ENCODE measurements at places on chromosomes 12 and 14.
A peak's percentile ranks its signal among the peaks of the same experiment; 100 is the strongest.

- no peak for DNase-seq
These were observed 23.4 kb downstream of the DLK1 start for GRCh38 chr14:100749967-100750597.

DNA sequence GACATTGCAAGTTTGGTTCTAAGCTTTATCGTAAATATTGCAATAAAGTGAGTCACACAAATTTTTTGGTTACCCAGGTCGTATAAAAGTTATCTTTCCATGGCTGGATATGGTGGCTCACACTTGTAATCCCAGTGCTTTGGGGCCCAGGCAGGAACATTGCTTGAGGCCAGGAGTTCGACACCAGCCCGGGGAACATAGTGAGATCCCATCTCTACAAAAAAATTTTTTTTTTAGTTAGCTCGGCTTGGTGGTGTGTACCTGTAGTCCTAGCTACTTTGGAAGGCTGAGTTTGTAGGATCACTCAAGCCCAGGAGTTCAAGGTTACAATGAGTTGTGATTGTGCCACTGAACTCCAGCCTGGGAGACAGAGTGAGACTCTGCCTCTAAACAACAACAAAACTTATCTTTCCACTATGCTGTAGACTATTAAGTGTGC is 24.4 kb downstream of the PRORP start:
- no peak for DNase-seq

DNA sequence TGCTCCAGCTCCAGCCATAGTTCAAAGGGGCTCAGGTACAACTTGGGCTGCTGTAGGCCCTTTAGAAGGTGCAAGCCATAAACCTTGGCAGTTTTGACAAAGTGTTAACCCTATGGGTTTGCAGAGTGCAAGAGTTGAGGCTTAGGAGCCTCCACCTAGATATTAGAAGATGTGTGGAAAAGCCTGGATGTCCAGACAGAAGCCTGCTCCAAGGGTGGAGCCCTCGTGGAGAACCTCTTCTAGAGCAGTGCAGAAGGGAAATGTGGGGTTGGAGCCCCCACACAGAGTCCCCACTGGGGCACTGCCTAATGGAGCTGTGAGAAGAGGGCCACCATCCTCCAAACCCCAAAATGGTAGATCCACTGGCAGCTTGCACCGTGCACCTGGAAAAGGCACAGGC is 45.1 kb downstream of the RPS29 start:
- DNase-seq, result no peak

DNA sequence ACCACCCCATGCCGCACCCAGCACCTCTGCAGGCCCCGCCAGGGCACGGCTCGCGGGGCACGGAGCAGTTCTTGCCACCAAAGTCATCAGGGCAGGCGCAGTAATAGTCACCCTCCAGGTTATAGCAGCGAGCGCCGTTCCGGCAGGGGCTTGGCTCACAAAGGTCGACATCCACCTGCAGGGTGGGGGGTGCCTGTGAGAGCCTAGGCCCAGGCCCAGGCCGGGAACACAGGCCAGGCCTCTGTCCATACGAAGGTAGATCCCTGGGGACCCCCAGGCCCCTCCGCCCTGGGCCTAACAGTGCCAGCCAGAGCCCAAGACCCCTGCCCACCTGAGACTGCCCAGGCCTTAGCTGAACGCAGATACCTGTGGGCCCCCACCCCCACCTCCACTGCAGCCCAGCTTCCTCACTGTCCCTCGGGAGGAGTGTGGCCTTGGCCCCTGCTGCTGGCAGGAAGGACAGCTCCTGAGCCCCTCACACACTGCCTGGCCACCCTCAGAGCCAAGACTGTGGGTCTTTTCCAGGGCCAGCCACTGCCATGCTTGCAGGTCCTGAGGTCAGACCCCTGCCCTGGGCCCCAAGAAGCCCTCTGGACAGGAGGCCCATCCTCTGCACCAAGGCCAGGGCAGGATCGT is 19.3 kb downstream of the JAG2 start:
- no peak for DNase-seq

DNA sequence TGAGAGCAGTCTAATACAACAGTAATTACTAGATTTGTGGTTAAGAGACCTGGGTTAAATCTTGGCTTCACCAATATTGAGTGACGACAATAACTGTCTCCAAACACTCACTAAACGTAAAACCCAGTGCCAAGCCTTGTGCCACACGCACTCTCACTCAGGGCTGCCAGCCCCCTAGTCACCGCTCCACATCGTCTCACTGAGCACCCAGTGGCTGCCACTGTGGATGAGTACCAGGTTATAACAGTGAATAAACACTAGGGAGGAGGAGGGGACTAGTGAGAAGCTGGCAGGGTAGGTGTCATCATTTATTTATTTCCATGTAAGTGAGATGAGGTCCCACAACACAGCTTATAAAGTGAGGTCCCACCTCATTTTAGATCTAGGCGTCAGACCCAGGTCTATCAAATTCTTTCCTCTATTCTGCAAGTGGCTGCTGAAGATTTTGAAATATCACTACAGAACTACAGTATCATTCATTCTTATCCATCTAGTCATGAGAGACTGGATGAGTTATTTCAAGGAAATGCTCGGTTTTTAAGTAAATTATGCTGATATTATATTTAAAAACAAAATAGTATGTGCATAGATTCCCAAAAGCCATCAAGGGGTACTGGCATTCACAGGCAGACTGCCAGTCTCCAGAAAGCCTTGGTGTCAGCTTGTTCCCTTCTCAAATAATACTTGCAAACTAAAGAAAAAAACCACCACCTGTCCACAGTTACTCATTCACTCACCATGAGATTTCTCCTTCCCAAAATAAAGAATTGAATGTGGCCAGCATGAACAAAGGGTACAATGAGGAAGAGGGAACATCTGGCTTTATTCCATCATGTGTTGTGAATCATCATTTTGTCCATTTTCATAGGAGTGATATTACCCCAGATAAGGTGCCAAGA is 84.0 kb downstream of the PTPN21 start:
- DNase-seq, result no peak

DNA sequence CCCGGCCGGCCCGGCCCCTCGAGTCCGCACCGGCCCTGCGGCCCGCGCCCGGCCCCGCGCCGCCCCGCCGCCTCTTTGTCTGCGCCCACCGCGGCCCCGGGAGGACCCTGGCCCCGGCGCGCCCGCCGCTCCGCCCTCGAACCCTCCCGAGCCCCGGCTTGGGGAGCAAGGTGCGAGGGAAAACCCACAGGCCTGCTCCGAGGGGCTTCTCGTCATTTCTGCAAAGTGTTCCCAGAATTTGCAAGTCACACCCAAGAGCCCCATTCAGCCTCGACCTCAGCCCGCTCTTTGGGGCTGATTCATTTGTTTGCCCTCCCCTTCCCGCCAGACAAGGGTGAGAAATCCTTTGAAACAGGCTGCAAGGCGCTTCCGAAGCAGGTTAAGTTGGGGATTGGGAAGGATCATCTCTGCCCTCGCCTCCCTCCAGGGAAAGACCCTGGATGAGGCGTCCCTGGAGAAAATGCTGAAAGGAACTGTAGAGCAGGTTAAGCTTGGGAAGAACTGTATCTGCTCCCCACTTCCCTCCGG is 325 bp upstream of the CLIP1 start:
- peak; percentile 65 for DNase-seq

DNA sequence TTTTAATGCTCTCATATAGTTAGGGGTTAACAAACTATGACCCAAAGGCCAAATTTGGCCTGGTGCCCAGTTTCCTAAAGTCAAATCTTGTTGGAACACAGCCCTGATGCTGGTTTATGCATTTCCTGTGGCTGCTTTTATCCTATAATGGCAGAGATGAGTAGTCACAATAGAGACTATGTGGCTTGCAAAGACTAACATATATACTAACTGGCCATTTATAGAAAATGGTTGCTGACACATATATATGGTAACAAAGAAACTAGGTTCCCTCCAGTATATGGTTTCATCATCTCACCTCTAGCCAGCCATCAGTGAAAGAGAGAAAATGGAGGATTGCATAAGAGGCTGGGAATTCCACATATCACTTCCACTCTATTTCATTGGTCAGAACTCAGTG is 10.8 kb downstream of the NAV3 start:
- no peak for DNase-seq

DNA sequence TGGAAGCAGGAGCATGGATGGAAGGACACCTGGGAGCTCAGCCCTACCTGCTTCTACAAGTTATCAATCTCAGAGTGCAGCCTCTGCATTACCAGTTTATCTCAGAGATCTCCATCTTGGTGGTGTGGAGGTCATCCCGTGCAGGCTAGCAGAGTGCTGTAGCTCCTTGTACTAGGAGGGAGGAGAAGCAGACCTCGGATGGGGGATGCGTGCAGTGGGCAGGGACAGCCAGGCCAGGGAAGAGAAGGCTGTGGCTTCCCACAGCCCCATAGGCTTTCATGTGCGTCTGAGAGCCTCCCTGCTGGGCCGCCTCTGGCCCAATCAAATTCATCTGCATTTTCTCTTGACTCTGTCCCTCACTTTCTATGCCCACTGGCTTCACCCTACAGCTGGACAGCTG is 8.8 kb upstream of the KRT82 start:
- no peak for DNase-seq

DNA sequence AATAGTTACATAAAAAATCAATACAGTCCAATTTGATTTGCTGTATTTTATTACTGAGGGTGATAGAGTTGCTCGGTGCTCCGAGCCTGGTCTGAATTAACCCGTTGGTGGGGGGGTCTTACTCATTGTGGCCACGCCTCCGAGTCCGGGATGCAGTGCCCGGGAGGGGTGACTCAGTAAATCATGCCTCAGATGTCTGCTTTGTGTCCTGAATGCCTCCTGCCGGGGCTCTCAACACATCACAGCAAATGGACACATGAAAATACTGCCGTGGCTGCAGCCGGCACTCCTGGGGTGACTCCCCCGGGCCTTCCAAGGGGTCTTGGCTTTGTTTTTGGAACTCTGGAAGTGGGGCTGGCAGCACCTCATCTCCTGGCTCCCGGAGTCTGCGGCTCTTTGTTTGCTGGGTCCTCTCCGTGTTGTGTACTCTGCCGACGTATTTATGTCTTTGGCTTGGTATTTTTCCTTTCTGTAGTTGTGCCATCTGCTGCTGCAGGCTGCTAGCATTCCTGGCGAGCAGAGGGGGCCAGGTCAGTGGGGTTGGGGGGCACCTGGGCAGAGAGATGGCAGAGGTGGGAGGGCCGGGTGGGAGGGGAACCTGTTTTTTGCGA is 129.0 kb downstream of the AACS start:
- no peak for DNase-seq

GRCh38 chr12:2652401-2653081 is 142.2 kb upstream of the FKBP4 start:
- DNase-seq, result no peak

DNA sequence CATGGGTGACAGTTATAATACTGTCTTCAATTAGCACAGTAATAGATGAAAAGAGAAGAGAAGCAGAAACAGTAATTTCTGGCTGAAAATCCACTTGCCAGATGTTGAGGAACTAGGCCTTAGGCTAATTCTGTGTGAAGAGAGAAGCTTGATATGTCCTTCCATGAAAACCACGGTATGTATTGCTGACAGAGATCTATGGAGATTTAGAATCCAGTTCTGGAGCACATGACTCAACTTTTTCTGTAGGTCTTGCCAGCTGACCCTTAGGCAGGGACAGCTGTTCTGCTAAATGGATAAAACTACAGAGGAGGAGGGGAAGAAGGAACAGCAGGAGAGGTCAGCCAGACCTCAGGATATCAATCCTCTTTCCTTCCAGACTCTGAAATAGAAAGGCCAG is 211.5 kb downstream of the PRKD1 start:
- DNase-seq, result no peak

GRCh38 chr14:35704793-35705493 is 104.2 kb downstream of the RALGAPA1 start:
- DNase-seq, result no peak

DNA sequence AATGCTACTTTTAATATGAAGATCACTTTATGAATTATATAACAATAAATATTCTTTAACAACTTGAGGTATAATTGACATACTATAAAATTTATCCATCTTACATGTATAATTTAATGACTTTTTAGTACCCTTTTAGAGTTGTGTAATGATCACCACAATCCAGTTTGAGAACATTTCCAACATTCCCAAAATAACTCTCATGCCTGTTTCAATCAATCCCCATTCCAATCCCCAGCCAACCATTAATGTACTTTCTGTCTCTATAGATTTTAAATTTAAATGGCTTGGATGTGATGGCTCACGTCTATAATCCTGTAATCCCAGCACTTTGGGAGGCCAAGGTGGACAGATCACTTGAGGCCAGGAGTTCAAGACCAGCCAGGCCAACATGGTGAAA is 23.5 kb upstream of the FRMD6 start:
- no peak for DNase-seq

GRCh38 chr12:5505751-5506150 is 73.8 kb downstream of the NTF3 start:
- DNase-seq, result no peak

DNA sequence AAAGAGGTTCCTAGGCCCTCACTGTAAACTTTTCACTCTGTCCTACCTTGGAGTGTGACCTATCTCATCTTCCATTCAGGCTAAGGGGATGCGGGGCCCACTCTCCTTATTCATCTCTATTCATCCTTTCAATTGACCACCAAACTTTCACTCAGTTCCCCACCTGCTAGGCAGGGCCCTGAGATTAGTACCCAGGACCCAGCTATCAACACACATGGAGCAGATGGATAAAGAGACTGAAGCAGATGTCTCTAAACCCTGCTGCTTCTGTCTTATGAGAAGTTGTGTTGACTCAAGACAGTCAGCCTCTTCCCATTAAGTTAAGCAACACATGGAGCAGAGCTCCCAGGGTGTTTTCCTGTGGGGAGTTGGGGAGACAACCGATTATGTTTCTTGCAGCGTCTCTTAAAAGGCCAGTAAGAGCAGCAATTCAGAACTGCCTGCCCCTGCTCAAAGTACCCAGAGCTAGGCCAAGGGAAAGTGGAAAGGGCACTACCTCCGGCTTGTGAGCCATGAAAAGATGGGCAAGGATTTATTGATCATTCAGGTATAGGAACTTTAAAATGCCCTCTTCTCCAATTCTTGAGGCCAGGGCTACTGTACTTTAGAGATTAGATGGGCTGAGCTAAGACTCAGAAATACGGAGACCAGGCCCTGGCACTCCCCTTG is 10.7 kb downstream of the KRT76 start:
- no peak for DNase-seq

GRCh38 chr12:103771466-103771865 is 69.6 kb downstream of the NT5DC3 start:
- DNase-seq, result no peak

- DNase-seq, result no peak
These were observed 173.4 kb upstream of the PZP start for GRCh38 chr12:9381619-9382018.

DNA sequence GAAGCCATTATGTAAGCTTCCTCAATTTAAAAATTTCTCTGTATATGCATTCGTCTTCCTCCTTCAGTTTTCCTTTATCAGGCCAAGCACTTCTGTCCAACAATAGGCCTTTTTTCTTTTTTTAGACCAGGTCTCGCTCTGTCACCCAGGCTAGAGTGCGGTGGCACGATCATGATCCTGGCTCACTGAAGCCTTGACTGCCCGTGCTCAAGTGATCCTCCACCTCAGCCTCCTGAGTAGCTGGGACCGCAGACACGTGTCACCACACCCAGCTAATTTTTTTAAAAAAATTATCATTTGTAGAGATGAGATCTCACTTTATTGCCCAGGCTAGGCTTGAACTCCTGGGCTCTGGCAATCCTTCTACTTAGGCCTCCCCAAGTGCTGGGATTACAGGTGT is 25.8 kb downstream of the TAOK3 start:
- no peak for DNase-seq
